Stimulated activated CD4-positive, alpha-beta T cell treated with anti-CD3 and anti-CD28 coated beads, Interleukin-4, amount 100 ng/mL, for 24 hours (primary cell): ENCODE measurements at places on chromosomes 13 and 19.

DNA sequence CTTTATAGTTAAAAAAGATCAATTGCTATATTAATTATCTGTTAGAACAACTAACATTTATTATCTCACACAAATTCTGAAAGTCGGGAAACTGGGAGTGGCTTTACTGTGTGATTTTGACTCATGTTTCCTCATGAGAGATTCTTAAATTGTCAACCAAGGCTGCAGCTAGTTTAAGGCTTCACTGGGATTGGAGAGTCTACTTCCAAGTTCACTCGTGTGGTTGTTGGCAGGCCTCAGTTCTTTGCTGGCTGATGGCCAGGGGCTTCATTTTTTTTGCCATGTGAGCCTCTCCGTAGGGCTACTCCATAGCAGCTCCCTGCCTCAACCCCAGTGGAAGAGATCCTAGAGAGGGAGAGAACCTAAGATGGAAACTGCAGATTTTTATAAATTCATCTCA is 24.5 kb upstream of the LPAR6 start:
- DNase-seq = no peak

DNA sequence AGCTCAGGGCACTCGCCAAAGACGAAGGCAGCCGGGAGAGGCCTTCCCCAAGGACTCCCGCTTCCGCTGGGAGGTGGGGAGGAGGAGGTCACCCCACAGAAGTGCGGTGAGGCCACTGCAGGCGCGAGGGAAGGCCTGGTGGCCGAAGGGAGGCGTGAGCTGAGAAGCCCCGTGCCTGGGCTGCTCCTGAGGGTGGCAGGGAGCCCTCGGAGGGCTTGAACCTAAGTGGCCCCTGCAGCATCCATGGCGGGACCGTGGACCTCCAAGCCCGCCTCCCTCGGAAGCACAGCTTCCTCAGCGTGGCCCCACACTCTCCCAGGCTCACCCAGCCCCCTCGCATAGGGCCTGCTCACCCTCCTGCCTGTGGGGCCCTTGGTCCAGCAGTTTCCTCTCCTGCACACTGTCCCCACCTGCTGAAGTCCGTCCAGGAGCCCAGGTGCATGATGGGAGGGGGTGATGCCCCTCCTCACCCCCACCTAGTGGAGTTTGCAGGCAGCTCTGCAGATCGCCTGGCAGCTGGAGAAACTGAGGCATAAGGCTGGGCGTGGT is 25.9 kb downstream of the EFNA2 start:
- no peak for DNase-seq

GRCh38 chr13:49410006-49410405 is 33.9 kb downstream of the CAB39L start:
- no peak for DNase-seq

- no peak for DNase-seq
Measured at GRCh38 chr19:2529473-2529918, 53.6 kb downstream of the GADD45B start.

- no peak for DNase-seq
Measured at GRCh38 chr13:21032656-21033055, 28.7 kb downstream of the LATS2 start.

- no peak for DNase-seq
Measured at GRCh38 chr19:40811478-40812341, 12.7 kb downstream of the EGLN2 start.

GRCh38 chr19:45560686-45561085 is 23.9 kb downstream of the OPA3 start:
- no peak for DNase-seq

DNA sequence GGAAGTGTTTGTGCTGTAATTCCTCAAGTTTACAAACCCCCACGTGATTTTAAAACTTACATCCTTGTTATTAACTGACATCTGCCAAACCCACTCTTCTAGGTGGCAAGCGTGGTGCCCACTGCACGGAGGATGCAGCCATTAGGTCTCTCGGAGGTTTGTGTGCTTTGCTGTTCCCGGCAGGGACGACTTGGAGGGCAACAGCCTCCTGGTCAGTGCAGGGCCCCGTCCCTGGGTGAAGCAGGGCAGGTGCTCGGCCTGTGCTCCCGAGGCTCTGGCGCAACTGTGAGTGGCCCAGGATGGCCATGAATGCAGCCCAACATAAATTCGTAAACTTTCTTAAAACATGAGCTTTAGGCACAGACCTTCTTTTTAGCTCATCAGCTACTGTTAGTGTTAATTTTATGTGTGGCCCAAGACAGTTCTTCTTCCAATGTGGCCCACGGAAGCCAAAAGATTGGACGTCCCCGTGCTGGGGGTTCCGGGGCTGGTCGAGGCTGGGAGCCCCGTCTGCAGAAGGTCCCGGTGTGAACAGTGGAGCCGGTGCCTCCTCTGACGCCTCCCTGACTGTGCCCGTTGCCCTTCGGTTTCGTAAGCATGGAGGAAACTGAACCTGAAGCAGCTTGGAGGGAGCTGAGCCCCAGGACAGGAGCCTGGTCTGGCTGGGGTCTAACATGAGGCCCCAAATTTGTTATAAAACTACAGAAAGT is 11.9 kb downstream of the GAS6 start:
- no peak for DNase-seq

DNA sequence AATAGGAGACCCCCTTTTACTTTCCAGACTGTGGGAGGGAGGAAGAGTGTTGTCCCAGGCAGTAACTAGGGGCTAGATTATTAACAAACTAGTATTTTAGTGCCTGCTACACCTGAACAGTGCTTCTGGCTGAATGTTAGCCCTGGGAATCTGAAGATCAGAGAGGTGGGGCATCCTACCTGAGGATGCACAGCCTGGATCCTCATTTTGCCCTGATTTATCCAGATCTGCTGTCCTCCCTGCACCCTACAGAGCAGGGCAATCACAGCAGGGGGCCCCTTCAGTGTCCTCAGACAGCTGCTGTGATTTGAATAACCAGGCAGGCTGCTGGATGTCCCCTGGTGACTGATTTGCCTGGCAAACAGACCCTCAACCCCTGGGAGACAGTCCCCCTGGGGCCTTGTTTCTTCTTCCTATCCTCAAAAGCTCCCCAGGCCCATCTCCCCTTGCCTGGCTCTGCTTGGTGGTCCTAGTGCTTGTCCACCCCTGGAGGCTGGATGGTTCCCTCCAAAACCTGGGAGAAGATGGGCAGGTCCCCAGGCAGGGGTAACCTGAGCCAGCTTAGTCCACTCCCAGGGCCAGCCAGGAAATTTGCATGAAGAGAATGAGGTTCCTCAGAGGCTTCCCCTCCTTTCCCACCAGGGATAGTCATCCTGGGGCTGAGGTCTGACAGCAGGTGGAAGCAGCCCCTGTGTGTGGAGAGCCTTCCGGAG is at the start of gene OVOL3:
OVOL3 (plus strand) TSS at position 657 of the 713 bp plus-strand sequence. CDS start 60 bp downstream, outside the sequence.
- DNase-seq = no peak
